ENCODE measurements at places on chromosomes 3 and 15.

DNA sequence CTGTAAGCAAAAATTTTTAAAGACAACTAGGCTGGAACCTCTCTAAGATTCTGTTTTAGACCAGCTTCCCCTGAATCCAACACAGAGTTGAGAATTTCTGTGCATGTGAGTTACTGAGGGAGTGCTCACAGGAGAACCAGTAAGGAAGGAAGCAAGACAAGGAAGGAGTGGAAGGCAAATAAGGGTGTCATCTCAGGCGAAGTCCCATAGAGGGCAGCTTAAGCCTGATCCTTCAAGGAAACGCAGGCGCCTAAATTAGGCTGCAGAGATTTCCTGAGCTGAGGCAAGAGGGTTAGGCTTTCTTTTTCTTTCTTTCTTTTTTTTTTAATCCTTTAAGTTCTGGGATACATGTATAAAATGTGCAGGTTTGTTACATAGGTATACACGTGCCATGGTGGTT, 36.2 kb upstream of the COL6A6 start:
- peak; percentile 1 for DNase-seq

- no peak for DNase-seq
These were observed 819 bp upstream of the PLXNB1 start for GRCh38 chr3:48430708-48431101.

GRCh38 chr15:89801471-89802195, 13.0 kb downstream of the ANPEP start:
- DNase-seq = no peak

GRCh38 chr3:46664971-46665762, 28.3 kb downstream of the ALS2CL start:
- DNase-seq = no peak

- DNase-seq = no peak
These were observed 580 bp upstream of the MAGEF1 start for GRCh38 chr3:184712248-184713039.

DNA sequence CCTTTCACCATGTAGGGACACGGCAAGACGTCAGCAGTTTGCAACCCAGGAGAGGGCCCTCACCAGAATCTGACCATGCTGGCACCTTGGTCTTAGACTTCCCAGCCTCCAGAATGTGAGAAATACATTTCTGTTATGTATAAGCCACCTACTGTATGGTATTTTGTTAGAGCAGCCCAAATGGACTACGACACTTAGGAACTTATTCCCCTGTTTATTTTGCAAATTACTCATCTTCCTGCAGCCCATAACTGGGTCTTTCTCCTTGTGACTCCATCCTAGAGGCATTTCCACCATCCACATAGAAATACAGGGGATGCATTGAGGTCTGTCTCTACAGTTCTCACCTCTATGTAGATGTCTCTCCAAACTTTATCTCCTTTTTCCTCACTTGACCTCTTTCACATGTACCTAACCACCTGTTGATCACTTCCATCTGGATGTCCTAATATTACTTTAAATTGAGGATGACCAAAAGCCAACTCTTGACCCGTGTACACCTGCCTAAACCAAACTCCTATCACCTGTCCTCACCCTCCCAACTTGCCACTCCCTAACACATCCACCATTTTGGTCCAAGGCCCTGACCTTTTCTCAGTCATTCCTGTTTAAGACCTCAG, 406.0 kb upstream of the WNT5A start:
- DNase-seq = peak; percentile 39

- no peak for DNase-seq
These were observed 39.7 kb downstream of the RTP1 start for GRCh38 chr3:187236962-187237361.

DNA sequence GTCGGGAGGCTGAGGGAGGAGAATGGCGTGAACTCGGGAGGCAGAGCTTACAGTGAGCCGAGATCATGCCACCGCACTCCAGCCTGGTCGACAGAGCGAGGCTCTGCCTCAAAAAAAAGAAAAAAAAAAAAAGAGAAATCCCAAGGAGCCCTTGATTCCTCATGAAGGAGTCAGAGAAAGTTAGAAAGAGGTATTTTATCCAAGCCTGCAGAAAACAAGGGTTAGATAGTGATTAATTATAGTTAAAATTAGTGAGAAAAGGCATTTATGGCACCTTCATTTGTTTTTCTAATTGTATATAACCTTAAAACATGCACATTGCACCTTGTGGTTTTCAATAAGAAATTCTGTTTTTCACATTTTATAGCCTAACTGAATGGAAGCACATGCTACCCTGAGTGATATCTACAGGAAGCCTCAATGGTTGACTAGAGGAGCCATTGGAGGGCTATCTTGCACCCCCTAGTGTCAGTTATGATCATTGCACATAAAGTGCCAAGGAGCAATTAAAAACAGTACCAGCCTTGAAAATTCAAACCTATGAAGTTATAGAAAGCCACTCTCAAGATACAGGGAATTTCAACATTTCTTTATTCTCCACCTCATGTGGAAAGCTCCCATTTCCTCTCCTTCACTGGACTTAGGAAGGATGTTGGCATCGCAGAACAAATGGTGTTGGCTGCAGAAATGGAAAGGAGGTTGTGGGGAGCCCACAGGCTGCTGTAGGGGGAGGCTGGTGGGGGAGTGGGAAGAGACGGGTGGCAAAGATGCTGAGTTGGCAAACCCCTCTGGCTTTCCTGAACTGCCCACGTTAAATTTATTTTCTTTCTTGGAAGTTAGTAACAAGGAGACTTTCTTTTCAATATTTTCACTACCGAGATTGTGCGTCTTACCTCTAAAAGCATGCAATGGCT, 48.5 kb downstream of the ITGA11 start:
- no peak for DNase-seq

- no peak for DNase-seq
These were observed 2.3 kb upstream of the SLC51B start for GRCh38 chr15:65042776-65043327.

DNA sequence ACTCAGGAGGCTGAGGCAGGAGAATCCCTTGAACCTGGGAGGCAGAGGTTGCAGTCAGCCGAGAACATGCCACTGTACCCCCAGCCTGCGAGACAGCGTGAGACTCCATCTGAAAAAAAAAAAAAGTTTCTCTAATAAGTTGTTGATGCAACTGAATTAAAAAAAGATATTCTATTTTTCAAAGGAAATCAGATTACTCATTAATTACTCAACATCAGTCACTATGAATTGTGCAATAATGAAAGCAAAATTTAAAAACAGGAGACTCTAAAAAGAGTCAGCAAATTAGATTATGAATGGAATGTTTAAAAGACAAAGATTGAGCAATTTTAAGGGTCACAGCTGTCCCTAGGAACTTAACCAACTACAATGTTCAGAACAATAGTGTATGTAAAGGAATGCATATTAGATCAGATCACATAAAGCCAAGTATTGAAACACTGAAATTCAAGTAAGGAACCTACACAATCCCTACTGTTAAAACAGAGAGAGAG, 60.2 kb upstream of the SLC4A7 start:
- DNase-seq = no peak

DNA sequence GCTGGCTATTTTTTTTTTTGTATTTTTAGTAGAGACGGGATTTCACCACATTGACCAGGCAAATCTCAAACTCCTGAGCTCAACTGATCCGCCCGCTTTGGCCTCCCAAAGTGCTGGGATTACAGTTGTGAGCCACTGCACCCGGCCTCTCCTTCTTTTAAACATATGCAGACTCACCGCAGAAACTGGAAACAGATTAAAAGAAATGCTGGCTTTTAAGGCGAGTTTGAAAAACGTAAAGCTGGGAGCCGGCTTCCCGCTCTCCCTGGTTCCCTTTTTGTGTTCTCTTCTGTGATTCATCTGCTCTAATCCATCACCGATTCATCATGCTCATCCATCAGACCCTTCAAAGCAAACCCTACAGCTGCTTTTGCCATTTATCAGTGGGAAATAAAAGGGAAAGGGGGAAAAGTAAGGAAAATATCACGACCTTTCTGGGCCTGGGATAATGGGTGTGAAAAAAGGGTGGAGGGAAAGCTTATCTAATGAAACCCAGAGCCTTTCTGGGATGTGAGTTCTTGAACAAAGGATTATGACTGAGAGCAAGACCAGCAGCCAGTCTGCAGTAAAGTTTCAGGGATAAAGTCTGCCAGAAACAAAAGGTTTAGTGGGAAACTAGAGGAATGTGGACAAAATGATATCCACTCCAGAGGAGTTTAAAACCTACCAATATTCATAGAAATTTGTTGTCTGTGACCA, 92.3 kb upstream of the LRIG1 start:
- peak; percentile 34 for DNase-seq

DNA sequence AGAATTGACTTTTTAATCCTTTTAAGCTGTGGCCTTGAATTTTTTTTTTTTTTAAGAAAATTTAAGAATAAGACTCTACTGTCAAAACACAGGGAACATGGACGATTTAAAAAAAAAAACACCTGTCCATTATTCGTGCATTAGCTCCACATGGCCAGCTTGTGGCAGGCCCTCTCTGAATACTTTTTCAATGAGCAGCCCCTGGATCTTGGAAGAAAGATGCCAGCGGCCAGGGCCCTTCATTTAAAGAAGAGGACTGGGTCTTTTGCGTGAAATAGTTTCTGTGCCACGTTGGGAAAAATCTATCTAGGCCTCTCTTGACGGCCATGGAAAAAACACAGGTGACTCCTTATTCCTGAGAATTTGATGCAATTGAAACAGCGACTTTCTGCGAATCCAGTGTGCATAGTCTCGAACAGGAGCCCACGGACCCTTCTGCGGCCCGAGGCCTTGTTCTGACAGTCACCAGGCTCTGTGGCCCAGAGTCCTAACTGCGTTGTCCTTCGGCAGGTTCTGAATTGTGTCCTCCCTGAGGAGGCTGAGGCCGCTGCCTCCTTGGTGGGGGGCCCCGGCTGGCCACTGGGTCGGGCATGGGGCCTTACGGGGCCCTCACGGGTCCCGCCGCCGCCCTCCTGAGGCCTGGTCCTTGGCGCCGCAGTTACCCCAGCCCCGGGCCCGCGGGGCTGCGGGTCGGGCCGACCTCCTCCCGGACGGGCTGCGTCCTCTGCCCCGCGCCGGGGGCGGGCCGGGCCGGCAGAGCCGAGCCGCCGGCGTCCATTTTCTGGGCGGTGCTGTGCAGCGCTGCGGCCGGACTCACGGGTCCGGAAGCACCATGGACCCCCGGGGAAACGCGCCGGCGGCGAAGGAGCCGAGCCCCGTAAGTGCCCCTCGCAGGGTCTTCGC, 33.5 kb downstream of the ZBTB38 start:
- DNase-seq = no peak

DNA sequence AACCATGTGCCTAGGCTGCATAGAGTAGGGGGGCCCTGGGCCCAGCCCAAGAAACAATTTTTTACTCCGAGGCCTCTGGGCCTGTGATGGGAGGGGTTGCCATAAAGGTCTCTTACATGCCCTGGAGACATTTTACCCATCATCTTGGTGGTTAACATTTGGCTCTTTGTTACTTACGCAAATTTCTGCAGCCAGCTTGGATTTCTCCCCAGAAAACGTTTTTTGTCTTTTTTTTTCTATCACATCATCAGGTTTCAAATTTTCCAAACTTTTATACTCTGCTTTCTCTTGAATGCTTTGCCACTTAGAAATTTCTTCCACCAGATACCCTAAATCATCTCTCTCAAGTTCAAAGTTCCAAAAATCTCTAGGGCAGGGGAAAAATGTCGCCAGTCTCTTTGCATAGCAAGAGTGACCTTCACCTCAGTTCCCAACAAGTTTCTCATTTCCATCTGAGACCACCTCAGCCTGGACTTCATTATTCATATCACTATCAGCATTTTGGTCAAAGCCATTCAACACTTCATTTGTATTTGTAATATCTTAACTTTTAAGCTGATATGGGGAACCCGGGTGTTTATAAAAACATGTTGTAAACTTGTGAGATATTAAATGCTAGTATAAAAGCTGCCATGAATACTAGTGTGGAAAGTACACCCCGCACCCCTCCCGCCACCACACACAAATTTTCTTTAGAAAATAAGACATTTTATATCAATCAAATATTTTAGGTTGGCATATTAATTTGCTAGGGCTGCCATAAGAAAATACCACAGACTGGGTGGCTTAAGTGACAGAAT, 56.0 kb upstream of the PLSCR4 start:
- DNase-seq = no peak

- DNase-seq = no peak
These were observed 17.3 kb downstream of the RNF168 start for GRCh38 chr3:196486263-196486662.

DNA sequence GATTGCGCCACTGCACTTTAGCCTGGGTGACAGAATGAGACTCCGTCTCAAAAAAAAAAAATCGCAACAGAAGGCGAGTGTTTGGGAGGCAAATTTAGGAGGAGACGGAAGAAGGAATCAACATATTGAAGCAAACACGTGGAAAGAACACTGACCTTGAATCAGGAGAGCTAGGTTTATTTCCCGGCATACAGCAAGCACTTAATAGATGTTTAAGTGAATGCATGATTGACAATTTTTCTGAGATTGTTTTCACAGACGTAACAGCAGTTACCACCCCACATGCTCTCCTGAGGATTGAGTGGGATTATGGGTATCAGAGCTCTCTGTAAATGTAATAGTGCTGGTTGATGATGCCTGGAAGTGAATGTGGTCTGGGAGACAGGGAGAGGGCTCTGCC, 5.6 kb upstream of the RPP25 start:
- no peak for DNase-seq

GRCh38 chr15:62940755-62941361, 101.7 kb upstream of the TPM1 start:
- DNase-seq = peak; percentile 80

- DNase-seq = no peak
These were observed 51.2 kb upstream of the PCSK6 start for GRCh38 chr15:101540480-101541239.

- DNase-seq = no peak
These were observed 11.5 kb upstream of the MSL2 start for GRCh38 chr3:136207489-136208115.

DNA sequence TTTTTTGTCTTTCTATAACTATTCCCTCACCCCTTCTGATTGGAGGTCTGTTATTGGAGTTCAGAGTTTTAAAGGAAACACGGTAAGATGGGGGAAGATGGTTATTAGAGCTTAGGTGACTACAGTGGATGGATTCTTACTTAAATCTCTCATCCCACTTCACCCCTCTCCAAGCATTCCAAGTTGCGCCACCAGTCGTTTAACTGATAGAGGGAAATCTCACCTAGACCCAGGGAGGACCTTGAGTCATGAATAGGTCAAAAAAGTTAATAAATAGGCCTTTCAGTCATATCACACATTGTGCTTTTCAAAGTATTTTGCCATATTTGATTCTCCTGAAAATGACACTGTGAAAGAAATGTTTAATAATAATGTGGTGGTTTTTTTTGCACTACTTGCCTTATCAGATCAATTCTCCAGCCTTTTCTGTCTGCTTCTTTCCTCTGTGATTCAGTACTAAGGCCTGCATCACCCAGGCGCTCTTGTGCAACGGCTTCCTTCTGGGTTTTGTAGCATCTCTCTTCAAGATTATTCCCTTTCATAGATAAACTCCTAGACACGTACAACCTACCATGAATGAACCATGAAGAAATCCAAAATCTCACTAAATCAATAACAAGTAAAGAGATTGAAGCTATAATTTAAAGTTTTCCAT, 100.4 kb upstream of the TGFBR2 start:
- no peak for DNase-seq

Measured in AG04450 (cell line).